ENCODE measurements at places on chromosomes 6 and 20.

GRCh38 chr20:30281584-30282197, 975.8 kb upstream of the DEFB115 start:
- DNase-seq: no peak

- no peak for DNase-seq
Measured at GRCh38 chr6:168054765-168055560, 24.0 kb downstream of the FRMD1 start.

DNA sequence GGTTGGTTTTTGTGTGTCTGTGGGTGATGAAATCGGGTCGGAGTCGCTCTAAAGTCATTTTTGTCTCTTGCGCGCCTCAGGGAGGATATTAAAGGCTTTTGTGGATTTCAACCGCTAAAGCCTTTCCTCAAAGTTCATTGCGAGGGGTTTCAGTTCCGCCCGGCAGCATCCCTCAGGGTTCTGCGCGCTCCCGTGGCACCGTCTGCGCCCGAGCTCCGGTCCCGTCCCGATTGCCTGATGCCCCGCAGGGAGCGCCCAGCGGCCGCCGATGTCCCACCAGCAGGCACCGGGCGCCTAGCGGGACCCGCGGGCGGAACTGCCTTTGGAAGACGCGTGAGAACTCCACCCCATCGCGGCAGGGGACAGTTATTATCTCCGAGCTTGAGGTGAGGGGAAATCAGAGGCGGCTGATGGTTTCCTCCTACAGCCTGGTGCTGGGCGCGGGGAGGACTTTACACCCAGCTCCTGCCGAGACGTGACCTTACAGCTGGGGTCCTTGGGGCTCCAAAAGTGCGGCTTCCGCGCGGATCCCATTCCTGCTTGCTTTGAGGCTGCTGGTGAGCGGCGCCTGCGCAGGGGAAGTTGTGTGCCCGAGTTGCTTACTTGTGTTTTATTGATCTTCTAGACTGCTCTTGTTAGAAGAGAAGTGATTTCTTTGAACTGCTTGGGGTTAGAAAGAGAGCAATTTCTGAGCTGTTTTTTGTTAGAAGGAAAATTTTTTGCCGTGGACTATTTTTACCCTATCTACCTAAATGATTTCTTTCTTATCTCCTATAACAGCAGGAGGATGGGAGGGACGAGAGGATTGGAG, 27.1 kb downstream of the ULBP1 start:
- no peak for DNase-seq

- DNase-seq: no peak
Measured at GRCh38 chr6:4971851-4972250, 32.0 kb downstream of the RPP40 start.

DNA sequence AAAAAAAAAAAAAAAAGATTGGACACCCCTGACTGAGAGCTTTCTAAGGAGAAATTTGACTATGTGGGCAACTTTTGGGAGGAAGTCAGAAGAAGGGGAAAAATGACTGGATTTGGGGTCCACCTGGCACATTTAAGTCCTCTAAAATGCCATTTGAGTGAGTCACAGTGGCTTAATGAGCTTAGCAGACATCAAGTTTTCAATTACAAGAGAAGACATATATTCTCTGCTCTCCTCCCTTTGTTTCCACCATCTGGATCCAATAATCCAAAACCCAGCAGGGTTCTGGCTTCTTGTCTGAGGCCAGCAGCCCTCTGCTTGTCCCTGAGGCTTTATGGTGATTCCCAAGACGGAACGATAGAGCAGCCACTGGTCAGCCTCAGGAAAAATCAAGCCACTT, 6.9 kb downstream of the PI3 start:
- no peak for DNase-seq

DNA sequence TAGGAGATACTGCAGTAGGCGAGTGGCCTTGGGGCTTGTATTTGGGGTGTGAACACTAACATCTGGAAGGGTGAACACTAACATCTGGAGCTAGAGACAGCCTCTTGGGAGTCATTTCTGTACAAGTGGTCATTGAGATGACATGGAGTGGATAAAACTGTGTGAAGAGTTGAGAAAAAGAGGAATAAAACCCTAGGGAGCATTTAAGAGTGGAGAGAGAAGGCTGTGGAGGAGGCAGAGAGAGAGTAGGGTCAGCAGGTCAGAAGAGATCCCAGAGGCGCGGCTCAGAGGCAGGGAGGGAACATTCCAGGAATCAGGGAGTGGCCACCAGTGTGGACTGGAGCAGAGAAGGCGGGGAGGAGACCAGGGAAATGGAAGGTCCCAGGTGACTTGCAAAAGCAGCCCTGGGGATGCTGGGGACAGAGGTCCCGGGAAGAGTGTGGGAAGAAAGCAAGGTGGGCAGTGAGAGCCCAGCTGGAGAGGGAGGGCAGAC, 202.0 kb upstream of the RNF24 start:
- DNase-seq: no peak

GRCh38 chr6:30981942-30982772, 1.4 kb upstream of the MUC21 start:
- peak; percentile 58 for DNase-seq

DNA sequence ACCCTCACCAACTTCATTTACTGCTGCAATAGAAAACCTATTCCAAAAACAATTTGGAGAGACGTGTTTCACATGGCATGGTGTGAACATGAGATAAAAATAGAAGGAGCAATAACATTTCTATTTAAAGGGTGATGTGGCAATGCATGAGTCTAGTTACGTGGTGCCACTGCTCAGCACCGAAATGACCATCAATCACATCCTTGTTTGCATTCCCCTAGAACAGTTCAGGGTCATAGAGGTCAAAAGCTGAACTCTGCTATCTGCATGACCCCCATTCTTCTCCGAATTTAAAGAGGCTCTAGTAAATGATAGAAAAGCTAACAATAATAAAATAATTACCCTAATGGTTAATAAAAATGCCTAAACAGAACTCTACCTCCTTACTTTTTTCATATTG, 29.5 kb downstream of the ROS1 start:
- no peak for DNase-seq

DNA sequence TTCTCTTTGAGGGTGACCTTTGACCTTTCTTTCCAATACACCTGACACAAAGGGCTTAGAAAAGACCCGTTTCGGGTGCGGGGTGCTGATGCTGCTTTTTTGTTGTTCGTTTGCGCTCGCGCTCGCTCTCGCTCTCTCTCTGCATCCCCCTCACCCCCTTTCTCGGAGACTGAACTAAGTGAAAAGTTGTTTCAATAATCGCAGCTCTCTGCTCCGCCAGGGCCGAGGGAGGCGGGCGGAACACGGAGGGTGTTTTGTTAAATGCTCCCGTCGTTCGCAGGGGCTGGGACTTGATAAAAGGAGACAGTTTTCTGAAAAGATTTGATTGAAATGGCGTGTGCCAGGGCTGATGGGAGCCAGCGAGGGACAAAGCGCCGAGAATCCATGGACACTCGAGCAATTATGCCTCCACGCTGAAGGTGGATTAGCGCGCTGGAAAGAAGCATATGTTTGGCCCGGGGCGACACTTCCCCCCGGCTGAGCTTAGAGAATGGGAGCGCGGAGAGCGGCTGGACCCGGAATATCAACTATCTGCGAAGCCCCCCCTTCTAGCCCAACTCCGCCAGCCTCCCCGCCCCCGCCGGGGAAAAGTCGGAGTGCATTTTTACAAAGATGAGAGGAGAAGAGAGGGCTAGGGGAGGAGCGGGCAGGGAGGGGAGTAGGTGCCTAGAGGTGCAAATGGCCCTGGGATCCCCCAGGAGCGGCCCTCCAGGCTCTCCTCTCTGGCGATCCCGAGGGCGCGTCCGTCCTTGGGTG, 25.0 kb downstream of the TFAP2A start:
- no peak for DNase-seq

- peak; percentile 58 for DNase-seq
Measured at GRCh38 chr20:33000802-33001466, 3.3 kb downstream of the SUN5 start.

- no peak for DNase-seq
Measured at GRCh38 chr6:93962566-93962965, 543.2 kb upstream of the EPHA7 start.

- DNase-seq: no peak
Measured at GRCh38 chr6:110053395-110054240, 75.5 kb downstream of the GPR6 start.

DNA sequence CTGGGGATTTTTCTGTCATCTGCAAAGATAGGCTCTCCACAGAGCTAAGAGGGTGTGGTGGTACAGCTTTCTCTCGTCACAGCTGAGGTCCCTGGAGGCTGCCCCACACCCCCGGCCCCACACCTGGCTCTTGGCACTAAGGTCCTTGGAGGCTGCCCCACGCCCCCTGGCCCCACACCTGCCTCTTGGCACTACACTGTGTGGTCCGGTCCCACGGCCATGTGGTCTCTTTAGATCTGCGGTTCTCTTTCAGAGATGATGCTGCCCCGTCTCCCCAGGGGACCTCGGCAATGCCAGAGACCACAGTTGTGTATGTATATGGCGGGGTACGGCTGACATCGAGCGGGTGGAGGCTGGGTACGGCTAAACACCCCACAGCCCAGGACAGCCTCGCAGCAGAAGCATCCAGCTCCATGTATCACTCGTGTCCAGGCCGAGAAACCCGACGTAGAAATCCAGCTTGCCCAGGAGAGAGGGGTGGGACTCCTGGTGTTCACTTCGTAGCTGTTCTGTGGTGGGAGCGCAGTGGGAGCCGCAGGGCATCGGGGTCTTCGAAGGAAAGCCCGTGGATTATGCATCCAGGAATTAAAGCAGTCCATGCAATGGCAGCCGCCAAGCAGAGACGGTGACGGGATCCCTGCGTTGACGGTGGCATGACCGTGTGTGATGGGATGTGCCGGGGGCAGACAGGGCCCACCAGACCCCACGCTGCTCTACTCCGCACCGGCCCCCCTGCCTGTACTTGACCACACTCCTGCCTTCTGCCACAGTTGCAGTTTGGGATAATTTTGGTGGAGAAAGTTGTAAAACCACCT, 292.1 kb downstream of the CDH4 start:
- no peak for DNase-seq

DNA sequence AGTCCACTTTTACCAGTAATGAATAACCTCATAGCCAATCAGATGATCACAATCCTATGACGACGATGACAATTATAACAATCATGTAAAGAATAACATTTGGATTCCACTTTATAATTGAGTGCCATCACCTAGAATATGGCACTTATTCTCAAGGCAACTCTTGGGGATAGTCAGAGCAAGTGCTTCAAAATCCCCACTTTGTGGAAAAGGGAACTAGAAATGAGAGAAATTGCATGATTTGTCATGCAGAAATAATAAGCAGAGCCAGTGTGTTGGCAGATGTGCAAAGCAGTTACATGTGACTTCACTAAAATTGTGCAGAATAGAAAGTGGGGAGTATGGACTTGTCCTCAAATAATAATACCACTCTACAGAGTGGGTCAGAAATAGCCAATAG, 41.3 kb downstream of the FRK start:
- no peak for DNase-seq

DNA sequence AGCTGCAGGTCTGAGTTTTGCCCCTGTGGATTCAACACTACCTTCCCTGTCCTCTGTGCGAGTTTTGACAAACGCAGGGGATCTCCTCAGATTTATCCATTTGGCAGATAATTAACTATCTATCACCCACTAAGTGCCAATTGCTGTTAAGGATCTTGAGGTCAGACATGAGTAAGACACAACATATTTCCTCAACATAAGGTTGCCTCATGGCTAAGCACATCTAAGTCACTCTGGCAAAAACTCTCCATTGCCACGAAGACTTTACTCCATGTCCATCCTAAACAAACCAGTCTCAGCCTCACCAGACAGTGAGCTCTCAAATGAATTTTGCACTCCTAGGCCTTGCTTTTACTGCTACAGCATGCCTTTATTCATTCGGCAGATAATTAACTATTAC, 408.4 kb downstream of the MAFB start:
- DNase-seq: no peak

DNA sequence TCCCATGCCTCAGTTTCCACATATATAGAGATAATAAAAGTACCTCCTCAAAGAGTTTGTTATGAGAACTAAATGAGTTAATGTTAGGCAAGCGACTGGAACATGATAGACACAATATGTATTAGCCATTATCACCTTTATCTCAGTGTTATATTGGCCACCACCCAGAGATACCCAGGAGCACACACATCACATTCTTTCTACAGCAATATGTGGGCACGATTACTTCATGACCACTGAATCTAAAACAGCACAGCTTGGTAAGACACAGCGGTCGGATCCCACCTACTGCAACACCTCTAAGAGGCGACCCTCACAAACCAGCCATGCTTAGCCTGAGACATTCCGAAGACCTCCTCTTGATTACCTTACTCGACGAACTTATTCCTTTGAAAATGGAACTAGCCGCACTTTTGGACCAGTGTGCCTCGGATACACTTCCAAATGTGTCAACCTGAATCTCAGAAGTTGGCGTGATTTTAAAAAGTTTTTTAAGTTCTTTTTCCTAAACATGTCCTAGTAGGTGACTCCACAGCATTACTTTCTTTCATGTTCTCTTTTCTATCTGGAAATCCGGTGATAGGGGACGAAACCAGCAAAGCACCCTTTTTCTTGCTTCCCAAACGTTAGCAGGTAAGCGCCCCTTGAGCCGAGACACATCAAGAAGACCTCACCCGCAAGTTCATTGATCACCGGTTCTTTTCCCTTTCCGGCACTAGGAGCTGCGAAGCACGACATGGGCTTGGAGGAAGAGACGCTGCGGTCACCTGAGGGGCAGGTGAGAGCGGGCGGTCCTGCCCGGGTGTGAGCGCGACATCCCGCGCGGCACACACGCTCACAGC, 923 bp downstream of the GMDS start:
- DNase-seq: peak; percentile 46

- DNase-seq: no peak
Measured at GRCh38 chr6:43334466-43335095, 26.0 kb upstream of the CRIP3 start.

DNA sequence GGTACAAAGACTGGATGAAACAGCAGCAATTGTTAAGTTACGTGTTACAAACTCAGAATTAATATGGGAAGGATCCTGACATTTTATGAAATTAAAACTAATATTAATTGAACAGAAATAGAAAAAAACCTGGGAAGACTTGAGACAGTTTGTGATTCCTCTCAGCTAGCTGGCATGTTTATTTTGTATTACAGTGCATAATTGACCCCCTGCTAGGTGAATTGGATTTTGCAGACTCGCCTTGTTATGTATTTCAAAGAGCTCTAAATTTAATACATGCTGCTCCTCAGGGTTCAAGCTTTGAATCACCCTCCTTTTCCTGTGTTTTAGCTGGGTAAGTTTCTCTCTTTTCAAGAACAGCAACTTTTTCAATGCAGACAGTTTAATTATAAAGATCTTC, 339.4 kb downstream of the PLCB1 start:
- DNase-seq: no peak

GRCh38 chr20:22339946-22340345, 244.4 kb downstream of the FOXA2 start:
- DNase-seq: no peak

DNA sequence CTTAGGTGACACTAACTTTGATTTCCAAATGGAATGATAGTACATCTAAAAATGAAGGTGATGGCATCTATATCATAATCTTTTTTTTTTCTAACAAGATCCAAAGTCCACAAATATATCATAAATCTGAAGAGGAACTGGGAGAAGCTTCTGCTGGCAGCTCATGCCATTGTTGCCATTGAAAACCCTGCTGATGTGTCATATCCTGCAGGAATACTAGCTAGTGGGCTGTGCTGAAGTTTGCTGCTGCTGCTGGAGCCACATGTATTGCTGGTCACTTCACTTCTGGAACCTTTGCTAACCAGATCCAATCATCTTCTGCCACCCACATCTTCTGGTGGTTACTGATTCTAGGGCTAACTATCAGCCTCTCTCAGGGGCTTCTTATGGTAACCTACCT, 27.4 kb upstream of the KHDC1 start:
- DNase-seq: no peak

- DNase-seq: no peak
Measured at GRCh38 chr6:97705568-97705967, 422.6 kb upstream of the MMS22L start.

- no peak for DNase-seq
Measured at GRCh38 chr6:5107341-5107740, 22.2 kb downstream of the PPP1R3G start.

All from ureter (tissue), 1 donor.